Activated CD4-positive, CD25-positive, alpha-beta regulatory T cell treated with anti-CD3 and anti-CD28 coated beads, Interleukin-2, amount 50 U/mL, for 16 hours (primary cell): ENCODE measurements at places on chromosomes 3 and 15.

DNA sequence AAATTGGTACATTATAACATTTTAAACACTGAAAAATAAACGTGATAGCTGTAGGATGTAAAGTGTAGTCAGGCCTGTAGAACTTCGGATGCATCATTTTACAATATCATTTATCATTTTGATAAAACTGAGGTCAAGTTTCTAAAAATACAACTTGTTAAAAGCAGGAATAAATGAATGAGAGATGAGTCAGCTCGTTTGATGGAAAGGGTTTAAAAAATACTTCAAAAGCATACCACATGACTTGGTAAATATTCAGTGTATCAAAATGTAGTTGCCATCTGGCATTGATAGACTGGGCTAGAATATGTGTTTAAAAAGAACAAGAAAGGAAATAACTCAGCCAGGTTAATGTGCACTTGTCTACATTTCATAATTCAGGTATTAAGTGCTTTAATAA lies 357.0 kb downstream of the TIGIT start:
- DNase-seq = no peak

DNA sequence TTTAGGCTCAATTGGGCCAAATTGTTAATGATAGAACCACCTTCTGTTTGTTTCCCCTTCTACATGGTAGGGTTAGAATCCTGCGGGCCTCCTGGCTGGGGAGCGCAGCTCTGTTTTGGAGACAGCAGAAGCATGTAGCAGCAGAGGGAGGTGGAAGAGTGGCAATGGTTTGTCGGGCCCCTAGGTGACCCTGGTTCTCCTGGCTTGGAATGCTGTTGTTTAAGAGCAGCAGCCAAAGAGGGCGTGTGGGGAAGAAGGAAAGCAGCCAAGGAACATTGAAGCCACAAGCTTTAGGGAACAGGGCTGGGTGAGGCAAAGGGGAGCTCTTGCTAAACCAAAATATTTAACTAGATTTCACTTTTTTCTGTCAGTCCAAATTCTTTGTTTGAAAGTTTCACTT lies 213.7 kb upstream of the NR2E3 start:
- no peak for DNase-seq

- DNase-seq = no peak
Measured at GRCh38 chr15:101543926-101544612, 54.6 kb upstream of the PCSK6 start.

- no peak for DNase-seq
Measured at GRCh38 chr15:40369971-40370370, 12.0 kb downstream of the DISP2 start.

DNA sequence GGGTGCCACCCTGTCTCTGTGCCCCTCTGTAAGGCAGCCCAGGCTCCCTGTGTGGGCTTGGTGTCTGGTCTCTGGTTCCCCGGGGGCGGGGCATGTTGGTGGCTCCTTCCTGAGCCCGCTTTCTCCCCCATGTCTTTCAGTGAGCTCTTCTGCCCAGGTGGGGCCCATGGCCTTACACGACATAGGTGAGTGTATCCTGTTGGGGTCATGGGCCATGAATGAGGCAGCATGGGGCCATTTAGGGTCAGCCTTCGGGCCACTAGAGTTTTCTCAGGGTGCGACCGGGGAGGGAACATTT lies 195.1 kb downstream of the UBE3A start:
- no peak for DNase-seq

GRCh38 chr3:43106293-43106628 lies 382 bp upstream of the POMGNT2 start:
- no peak for DNase-seq

- DNase-seq = no peak
Measured at GRCh38 chr15:74179983-74180880, 6.7 kb downstream of the ISLR start.

DNA sequence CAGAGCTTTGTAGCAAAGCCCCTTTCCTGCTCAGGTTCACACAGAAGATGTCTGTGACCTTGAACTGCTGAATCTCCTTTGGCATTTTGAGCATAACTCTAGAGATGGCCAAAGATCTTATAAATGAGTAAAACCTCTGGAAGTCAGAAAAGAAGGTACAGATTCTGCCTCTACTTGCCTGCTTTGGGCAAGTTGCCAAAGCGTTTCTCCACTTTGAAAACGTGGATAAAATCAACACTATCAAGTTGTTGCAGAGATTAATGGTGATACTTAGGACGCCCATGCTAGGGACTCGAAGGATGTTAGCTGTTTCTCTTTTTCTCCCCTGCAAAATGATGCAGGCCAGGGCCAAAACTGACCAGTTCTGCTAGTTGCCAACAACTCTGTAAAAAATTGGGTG lies 68.0 kb upstream of the CMTM7 start:
- DNase-seq = no peak

- no peak for DNase-seq
Measured at GRCh38 chr3:179973931-179974361, 62.8 kb downstream of the PEX5L start.

- DNase-seq = no peak
Measured at GRCh38 chr3:6168256-6168655, 692.7 kb upstream of the GRM7 start.

DNA sequence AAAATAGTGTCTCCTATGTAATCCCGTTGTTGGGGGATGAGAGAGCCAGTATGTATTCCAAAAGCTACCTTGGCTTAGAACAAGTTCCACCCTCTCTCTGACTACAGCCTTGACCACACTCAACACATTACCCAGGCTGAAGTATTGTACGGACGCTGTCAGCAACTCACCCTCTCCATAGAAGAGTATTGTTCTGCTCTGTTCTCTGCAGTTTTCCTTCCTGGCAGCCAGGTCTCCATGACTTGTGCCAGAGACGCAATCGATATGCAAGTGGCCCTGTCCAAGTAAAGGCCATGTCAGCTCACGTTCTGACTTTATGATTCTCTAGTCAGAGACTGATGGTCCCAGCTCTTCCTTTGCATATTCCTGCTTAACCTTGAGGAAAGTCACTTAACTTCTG lies 164.1 kb upstream of the SLCO3A1 start:
- DNase-seq = no peak
